Head of caudate nucleus (tissue), 42 donors: ENCODE measurements at places on chromosomes 2 and 18.

GRCh38 chr2:239114119-239114581 lies 266.3 kb downstream of the TWIST2 start:
- DNase-seq: no peak

- no peak for DNase-seq
Measured at GRCh38 chr2:74915743-74916142, 42.7 kb upstream of the POLE4 start.

- DNase-seq: no peak
Measured at GRCh38 chr2:96537734-96538486, 1.4 kb downstream of the ARID5A start.

GRCh38 chr18:55119434-55119833 lies 160.2 kb upstream of the CCDC68 start:
- no peak for DNase-seq

GRCh38 chr2:65607662-65608305 lies 175.4 kb upstream of the SPRED2 start:
- DNase-seq: no peak

DNA sequence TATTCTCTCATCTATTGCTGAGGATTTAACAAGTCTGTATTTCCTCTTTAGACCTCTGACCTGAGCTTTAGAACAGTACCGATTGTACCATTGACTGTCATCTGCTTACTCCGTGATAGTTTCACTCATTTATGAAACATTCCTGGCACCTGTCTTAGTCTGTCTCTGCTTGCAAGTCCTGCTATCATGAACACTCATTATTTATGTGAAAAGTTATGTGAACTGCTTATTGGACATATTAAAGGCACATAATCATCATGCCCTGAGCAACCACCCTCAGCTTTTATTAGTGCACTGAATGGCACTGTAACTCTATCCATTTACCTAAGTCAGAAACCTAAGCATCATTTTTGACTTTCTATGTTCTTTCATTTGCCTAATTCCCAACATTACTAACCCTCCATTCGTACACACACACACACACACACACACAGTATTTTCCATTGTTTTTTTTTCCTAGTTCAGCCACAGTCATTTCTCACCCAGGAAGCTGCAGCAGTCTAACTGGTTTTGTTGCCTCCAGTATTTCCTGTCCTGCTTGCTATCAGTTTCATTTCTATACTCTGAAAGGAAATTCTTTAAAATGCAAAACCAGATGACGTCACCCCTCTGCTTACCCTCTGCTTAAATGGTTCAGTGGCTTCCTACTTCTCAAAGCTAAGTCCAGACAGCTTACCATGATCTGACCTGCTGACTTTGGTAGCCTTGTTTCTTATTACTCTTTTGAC lies 146.1 kb downstream of the HAUS1 start:
- DNase-seq: no peak

DNA sequence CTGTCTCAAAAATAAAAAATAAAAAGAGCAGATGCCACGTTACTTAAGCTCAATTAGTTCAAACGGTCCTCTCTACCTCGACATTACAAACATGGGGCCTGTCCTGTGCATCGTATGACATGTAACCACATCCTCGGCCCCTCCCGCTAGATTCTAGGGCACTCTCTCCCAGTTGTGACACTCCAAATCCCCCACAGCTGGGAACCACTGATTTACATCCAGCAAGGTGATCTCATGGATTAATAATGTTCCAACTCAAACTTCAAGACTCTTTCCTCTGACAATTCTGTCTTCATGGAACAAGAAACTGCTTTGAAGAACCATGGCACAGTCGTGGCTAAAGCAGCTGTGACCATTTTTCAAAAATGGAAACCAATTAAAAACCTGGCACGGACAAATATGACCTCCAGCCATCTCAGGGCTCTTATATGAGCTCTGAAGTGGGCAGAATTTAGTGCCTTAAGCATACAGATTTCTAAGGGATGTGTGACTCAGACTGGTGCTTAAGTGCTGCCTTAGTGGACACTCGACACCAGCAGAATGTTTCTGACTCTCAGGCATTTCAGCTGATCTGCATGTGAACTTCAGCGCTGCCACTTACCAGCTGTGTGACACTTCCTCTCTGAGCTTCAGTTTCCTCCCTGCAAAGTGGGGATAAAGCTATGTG lies 31.7 kb upstream of the ASAP2 start:
- DNase-seq: no peak

- no peak for DNase-seq
Measured at GRCh38 chr18:63144748-63145147, 174.8 kb downstream of the BCL2 start.

- no peak for DNase-seq
Measured at GRCh38 chr18:78782951-78783563, 196.6 kb upstream of the SALL3 start.

DNA sequence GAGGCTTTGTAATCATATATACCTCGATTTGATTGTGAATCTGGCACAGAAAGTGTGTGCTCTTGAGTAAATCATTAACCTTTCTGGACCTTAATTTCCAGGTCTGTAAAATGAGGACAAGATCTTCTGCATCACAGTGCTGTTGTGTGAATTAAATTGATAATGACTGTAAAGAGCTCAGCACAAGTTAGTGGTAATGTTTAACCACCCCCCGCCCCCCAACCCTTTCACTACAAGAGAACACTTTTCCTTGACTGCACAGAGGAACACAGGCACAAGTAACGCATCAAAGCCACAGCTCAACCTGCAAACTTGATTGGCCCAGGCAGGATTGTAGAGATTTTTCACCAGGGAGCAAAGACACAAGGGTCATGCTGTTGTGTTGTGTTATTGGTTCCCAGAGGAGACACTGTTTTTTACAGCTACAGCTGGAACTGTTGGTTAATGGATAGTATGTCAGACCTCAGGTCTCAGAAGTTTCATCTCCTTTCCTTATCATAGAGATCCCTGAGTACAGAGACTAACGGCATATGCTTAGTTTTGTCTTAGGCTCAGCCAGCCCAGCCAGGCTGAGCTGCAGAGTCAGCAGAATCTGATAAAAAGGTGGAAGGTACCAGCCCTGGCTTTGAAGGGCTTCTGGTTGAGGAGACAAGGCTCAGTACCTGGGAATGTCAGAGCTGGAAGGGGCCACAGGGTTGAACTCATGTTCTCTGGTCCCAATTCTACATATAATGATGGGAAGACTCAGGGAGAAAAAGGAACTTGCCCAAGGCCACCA lies 10.6 kb downstream of the SETBP1 start:
- DNase-seq: no peak

DNA sequence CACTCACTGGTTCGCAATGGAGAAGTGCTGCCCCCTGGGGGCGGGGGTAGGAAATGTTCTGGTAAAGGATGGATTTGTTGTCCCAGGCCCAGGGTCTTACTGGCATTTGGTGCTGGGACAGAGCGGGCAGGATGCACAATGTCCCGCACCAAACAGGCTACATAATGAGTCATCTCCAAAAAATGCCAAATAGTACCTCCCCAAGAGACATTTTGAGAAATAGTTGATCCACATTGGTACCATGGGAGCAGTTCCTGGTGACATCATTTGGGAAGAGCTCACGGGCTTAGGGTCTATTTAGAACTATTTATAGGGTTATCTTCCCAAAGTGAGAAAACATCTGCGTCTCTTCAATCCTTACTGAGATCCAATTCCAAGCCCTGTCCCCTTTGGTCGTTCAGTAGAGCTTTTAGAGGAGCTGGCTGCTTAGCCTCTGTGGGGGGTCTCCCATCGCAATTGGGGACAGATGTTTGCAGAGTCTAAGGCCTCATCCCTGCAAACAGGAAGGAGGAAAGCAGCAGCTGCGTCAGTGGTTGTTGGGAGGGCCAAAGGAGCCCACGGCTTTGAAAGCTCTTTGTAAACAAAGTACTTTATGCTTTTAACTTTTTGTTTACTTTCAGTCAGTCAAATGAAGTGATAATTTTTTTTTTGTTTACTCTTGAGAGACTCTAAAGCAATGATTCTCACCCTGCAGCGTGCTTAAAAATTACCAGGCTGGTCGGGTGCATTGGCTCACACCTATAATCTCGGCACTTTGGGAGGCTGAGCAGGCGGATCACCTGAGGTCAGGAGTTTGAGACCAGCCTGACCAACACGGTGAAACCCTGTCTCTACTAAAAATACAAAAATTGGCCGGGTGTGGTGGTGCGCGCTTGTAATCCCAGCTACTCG lies 49.3 kb downstream of the GREB1 start:
- peak; percentile 83 for DNase-seq

- no peak for DNase-seq
Measured at GRCh38 chr18:34321066-34321465, 96.4 kb upstream of the NOL4 start.
